ENCODE measurements at places on chromosomes 2 and 18.

GRCh38 chr2:197954328-197954727 is 149.9 kb downstream of the PLCL1 start:
- DNase-seq: no peak

- DNase-seq: no peak
These were observed 46.8 kb downstream of the ZC3H15 start for GRCh38 chr2:186532891-186533290.

- no peak for DNase-seq
These were observed 2.9 kb downstream of the HOXD11 start for GRCh38 chr2:176109946-176110345.

DNA sequence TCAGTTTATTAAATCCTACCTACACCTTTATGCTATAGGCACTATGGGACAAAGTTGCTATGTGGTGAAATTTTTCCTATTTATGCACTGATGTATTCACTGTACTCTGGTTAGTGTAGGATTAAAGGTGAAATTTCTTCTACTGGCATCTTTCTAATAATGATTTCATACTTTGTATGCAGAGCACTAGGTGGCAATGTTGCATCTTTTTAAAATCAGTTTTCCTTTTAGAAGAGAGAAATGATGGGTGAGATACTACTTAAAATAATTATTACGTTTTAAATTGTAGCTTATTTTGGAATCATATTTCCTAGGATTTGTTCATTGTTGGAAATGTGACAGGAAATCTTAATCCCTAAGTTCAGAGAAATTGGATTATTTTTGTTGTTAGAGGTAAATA is 150.9 kb downstream of the CD8B2 start:
- no peak for DNase-seq

DNA sequence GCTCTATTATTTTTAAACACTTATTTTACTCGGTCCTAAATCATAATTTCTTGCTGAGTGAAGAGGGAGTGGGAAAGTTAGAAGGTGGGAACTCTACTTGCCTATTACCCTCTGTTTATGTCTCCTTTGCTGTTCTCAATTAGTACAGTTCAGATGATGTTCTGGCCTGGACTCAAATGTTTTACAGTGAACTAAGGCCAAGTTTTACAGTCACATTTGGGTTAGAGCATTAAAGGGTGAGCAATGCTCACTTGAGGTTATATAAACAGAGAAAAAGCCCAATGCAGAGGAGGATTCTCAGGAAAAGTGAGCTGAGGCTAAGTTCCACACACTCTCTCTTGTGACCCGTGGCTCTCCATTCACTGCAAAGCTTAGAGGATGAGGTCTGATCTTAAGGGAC is 52.4 kb downstream of the ITSN2 start:
- DNase-seq: no peak

DNA sequence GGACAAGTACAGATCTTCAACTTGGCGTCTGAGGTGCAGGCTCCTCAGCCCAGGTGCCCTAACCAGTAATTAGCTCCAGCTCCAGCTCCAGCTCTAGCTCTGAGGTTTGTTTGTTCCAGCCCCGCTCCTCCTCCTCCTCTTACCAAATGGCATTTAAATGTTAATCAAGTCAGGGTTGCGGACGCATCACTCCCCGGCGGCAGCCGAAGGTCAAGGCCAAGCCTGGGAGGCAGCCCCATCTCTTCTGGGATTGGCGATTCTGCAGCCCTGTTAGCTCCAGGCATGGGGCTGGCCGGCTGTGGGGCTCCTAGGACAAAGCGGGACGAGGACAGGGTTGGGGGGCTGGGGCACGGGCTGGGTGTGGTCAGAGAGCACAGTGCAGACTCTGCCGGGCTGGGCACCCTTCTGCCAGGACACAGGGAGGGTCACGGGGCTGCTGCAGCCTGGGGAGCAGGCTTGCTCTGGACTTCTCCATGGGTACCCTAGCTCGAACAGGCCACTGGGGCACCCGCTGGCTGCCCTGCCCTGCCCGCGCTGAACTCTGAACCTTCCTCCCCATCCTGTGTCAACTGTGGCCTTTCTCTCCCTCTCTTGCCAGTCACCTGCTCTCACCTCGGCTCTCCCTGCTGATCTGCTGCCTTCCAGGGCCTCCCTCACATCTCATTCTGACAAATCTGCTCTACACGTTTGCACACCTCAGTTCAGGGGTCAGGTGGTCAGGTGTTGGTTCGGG is 203.3 kb downstream of the CELF4 start:
- no peak for DNase-seq
